Amniotic epithelial cell (primary cell): ENCODE measurements at places on chromosomes 5 and 9.
A peak's percentile ranks its signal among the peaks of the same experiment; 100 is the strongest.

GRCh38 chr5:14353726-14354474, 210.8 kb downstream of the TRIO start:
- DNase-seq = peak; percentile 13

- DNase-seq = peak; percentile 43
Measured at GRCh38 chr9:95807326-95807947, 68.1 kb upstream of the ERCC6L2 start.

GRCh38 chr5:173734716-173735115, 118.3 kb upstream of the BOD1 start:
- no peak for DNase-seq

- DNase-seq = no peak
Measured at GRCh38 chr5:160291467-160291866, 20.9 kb downstream of the CCNJL start.

- DNase-seq = no peak
Measured at GRCh38 chr5:14414007-14414406, 167.6 kb upstream of the OTULINL start.

DNA sequence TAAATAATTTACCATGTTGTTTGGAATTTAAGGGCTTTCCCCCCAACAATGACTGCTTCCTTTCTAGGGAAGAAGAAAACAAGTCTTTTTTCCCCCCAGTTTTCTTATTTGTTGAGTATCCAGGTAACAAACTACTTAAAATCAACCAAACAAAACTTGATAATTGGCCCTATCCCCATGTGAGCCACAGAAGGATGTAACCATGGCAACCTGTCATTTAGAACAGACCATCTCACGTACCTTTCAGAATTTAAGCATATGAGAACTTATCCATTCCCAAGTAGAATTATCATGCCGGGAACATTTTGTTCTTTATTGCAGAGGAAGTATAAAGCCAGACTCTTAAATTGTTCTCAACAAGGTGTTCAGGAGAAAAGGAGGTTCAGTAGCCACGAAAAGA, 392.3 kb downstream of the CETN3 start:
- DNase-seq = no peak

DNA sequence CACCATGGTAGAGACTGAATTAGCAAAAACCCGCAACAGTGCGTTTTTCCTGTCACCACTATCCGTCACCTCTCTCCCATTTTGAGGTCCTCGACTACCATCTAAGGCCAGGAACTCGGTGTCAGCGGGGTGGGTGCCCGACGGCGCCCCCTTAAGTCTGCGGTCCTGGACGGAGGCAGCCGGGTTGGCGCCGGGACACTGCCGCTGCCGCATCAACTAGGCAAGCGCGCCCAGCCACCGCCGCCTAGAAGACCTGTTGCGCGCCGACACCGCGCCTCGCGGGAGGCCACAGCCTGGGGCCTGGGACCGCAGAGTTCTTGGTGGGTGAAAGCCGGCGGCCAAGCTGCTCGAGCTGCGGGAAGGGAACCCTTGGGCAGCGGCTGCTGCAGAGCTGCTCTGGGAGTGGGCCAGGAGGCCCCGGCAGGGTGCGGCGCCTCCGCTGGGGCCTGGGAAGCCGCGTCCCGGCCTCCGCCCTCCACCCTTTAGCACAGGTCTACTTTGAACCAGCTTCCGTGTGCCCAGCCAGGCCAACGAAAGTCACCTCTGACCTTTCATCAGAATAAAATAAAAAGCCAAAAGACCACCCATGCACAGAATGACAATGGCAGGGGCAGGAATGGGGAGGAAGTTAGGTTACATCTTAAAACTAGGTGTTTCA, 3.5 kb downstream of the FOXB2 start:
- DNase-seq = no peak

DNA sequence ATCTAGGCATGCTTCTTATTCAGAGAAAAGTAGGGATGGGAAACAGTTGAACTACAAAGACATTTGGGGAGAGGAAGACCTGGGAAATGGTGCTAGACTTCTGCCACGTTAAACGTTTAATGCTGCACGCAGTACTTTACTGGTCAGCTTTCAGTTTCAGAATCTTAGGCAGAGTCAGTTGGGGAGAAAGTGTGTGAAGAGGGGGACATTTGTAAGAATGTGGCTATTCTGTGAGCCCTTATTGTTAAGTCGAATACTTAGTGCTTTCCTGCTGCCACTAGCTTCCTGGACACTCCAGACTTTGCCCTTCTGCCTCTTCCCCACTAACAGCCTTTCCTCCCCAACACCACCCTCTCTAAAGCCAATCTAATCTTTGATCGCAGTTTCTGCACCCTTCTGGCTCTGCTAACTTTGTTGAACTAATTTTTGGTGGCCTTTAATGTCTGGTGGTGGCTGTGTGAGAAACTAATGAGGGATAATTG, 6.1 kb downstream of the CYSTM1 start:
- no peak for DNase-seq

GRCh38 chr9:101139082-101139481, 110.6 kb downstream of the PLPPR1 start:
- DNase-seq = no peak

DNA sequence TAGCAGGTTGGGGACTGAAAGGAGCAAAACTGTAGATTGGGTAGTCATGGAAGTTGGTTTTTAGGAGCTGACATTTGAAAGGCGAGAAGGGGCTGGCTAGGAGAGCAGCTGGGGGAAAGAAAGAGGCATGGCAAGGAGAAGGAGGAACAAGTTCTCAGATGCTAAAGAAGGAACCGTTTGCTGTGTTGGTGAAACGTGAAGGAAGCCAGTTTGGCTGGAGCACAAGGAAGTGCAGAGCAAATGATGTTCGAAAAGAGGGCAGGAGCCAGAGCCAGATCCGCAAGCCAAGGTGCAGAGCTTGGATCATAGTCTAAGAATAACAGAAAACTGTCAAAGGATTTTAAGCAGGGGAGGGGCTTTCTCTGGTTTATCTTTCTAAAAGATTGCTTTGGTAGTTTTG, 276.6 kb downstream of the ASTN2 start:
- DNase-seq = no peak

- peak; percentile 40 for DNase-seq
Measured at GRCh38 chr5:132439521-132440089, 51.0 kb downstream of the IRF1 start.

DNA sequence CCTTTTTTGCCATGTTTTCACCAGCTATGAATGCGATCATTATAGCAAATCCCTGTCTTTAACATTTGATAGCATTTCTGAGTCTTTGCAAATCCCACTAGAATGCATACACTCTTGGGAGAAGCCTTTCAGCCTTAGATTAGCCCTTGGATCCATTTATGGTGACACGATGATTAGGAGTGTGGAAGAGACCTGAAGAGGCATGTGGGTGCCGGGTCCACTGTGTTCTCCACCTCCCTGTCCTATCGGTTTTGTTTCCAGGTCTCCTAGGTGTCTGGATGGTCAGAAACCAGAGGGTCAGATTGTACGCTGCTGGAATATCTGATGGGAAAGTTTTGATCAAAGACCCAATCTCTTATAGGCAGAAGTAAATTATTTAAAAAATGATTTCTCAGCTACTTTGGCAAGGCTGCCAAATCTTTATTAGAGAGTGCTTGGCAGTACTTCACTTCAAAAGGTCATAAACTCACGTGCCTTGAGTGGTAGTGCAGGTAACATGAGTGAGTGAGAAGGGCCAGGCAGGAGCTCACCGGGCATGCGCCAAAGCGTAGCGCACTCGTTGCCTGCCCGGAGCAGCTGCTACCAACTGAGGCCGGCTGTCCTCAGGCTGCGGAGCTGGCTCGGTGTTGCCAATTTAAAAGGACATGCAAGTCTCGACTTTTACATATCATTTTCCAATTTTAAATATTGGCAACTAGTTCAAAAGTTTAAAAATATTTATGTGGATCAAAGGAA, 51.3 kb downstream of the PCSK5 start:
- no peak for DNase-seq

DNA sequence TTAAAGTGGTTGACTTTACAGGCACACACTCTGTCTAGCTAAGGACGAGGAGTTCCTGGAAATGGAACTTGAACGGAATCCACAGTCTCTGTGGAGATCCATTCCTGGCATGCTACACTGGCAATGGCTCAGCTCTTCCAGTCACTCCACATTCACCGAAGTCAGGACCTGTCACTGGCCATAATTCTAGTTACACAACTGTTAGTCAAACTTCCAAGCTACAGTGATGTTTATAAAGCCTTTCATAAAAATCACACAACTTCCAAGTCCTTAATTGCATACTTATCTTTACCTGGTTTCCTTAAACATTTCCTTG, 15.7 kb downstream of the CDC14B start:
- peak; percentile 18 for DNase-seq

GRCh38 chr5:15634591-15635288, 134.8 kb downstream of the FBXL7 start:
- DNase-seq = peak; percentile 29
